ENCODE measurements at places on chromosomes 11 and 22.

DNA sequence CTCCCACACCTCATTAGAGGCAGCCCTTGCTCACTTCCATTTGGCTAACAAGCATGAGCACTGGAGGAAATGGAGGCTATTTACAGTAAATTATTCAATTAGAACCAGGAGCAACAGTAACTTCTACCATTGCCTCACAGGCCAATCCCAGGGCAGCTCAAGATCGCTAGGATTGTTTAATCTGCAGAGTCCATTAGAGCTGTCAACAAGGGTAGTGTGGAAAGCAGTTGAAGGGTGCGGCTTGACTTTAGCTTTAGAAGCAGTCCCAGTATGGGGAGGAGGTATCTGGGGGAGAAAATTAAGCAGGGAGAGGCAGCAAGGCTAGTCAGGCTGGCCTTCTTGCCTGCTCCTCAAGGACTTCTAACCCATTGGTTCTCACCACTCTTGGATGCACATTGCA is 38.3 kb upstream of the CYP2R1 start:
- no peak for DNase-seq

GRCh38 chr11:84247926-84248325 is 961.8 kb upstream of the CCDC90B start:
- no peak for DNase-seq

GRCh38 chr11:79312617-79313529 is 128.0 kb downstream of the TENM4 start:
- no peak for DNase-seq

DNA sequence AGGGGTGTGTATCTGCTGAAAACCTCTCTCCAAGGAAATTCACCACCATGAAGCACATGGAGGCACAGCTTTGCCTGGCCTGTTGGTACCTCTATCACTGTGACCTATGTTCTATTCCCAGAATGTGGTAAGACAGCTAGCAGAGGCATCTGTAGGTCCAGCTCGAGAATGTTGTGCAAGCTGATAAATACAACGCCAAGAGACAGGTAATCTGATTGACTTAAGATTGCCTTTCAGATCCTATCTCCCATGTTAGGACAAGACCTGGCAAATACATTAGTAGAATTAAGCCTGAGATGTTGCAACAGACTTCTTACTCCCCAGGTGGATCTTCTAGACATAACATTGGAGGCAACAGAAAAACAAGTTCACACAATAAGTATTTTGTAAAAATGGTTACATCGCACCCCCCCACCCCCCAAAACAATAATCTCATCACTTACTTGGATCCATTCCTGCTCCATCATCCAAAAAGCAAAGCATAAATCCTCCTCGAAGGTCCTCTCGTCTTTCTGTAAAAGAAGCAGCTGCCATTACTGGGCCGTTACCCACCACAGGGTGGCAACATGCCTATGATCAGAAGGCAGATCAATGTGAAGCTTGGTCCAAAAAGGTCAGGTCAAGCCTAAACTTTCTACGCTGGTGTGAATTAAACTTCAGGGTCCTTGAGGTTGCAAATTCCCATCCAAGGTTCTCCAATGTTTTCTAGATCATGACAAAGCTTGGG is 18.5 kb downstream of the MORC2 start:
- DNase-seq: no peak

DNA sequence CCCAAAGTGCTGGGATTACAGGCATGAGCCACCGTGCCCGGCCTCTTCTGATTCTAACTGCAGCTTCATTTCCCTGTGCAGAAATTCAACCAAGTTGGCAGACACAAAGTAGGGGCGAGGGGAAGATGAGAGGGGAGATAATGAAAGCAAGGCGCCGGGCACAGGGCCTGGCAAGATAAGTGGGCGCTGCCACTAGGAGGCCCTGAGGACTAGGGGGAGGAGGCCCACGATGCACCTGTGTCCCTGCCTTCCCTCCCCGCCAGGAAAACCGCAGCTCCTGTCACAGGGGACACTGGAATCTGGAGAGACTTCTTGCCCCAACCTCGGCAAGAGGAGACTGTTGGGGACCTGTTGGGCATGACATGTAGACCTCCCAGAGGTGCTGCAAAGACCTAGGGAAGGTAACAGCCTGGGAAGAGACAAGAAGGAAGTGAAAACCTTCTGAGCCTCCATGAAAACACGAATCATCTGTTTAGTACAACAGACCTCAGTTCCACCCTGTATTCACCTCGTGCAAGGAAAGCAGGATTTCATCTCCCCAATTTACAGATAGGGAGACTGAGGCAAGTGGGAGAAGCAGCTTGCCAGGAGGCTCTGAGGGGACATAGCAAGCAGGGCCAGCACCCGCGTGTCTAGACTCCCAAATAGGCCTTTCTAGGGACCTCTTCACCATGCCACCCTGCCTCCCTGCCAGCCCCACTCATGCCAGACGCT is 3.1 kb upstream of the LGALS1 start:
- peak; percentile 47 for DNase-seq

DNA sequence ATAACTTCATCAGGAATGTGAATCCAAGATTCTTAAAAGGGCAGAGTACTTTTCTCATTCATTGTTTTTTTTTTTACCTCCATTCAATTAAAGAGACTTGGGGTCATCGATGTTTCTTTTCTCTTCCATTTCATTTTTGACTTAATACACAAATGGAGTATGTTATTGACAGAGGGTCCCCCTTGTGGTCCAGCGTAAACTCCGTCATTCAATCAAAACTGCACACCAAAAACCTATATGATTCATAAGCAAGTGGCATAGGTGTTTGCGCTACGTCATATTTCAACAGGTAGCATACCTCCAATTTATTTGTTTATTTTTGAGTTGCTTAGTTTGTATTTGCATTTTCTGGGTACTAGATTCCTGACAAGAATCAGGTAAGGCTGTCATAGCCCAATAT is 12.7 kb upstream of the FOLH1 start:
- no peak for DNase-seq

DNA sequence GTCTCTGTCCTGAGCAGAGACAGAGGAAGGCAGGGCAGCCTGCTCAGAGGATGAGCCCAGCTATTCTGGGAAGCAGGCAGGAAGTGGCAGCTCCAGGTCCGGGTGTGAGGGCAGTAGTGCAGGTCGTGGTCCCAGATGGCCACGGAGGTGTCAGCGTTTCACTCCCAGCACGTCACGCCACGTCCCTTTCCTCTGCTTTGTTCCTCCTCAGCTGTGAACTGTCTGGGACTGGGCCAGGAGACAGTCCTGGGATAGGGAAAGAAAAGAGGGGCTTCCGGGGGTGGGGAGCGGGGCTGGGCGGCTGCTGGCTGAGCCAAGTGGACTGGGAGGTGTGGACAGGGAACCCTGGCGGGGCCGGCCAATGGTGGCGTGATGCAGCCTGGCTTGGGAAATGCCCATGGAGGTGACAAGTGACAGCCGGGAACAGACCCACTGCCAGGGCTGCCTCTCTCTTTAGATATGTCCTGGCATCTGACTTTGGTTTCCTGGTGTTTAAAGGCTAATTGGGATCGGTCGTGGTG is 64.7 kb downstream of the KCNQ1 start:
- DNase-seq: no peak

GRCh38 chr11:79437981-79438630 is 2.7 kb downstream of the TENM4 start:
- DNase-seq: no peak

GRCh38 chr22:20086763-20087162 is 6.7 kb downstream of the DGCR8 start:
- DNase-seq: no peak

DNA sequence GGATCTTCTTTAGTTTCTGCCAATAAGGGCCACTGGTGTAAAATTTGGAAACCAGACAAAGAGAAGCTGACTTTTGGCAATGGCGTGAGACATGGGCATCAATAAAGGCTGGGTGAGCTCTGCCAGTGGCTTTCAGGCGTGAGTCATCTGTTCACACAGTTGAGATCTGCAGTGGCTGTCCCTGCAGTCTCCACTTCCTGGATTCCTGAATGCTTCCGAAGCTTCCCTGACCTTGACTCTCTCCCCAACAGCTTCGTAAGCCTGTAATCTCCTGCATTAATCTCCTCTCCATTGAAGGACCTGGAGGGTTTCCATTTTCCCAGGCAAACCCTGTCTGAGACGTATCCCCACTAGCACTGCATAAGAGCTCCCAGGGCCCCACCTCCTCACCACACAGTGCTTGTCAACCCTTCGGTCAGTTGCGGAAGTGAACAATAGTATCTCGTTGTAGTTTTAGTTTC is 574.7 kb downstream of the TBC1D22A start:
- DNase-seq: no peak

- DNase-seq: no peak
Observed at GRCh38 chr11:69385832-69386427, 92.0 kb downstream of the MYEOV start.

- DNase-seq: peak; percentile 84
Observed at GRCh38 chr22:20429254-20430100, 8.1 kb downstream of the SCARF2 start.

GRCh38 chr11:100872951-100873740 is 186.1 kb downstream of the ARHGAP42 start:
- no peak for DNase-seq

- DNase-seq: no peak
Observed at GRCh38 chr11:48022445-48022844, 42.1 kb downstream of the PTPRJ start.

DNA sequence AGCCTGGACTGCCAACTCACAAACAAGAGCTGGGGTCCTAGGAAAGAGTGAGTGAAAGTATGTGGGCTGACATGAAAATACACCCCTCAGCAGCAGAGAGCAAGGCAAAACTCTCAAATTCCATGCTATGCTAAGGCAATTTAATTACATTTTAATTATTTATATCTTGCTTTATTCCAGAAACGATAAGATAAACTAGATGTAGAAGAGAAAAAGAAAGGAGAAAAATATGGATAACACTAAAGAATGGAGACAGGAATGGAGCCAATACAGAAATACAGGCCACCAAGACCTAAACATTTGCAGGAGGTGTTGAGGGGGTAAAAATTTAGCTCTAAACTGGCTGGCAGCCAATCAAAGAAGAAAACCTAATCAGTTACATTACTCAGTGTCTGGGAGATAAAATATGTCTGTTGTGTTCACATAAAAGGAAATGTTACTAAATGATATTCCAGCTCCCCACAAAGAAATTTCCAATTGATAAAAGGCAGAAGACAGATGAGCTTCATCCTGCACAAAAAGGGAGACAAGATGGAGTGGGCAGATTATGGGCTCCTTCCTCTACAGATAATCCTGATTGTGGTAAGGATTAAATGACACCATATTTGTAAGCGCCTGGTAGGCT is 223.5 kb upstream of the BLID start:
- DNase-seq: no peak

- DNase-seq: peak; percentile 81
Observed at GRCh38 chr22:46563381-46564083, 26.1 kb upstream of the CELSR1 start.

GRCh38 chr11:29129844-29130243 is 887.0 kb downstream of the KCNA4 start:
- no peak for DNase-seq

DNA sequence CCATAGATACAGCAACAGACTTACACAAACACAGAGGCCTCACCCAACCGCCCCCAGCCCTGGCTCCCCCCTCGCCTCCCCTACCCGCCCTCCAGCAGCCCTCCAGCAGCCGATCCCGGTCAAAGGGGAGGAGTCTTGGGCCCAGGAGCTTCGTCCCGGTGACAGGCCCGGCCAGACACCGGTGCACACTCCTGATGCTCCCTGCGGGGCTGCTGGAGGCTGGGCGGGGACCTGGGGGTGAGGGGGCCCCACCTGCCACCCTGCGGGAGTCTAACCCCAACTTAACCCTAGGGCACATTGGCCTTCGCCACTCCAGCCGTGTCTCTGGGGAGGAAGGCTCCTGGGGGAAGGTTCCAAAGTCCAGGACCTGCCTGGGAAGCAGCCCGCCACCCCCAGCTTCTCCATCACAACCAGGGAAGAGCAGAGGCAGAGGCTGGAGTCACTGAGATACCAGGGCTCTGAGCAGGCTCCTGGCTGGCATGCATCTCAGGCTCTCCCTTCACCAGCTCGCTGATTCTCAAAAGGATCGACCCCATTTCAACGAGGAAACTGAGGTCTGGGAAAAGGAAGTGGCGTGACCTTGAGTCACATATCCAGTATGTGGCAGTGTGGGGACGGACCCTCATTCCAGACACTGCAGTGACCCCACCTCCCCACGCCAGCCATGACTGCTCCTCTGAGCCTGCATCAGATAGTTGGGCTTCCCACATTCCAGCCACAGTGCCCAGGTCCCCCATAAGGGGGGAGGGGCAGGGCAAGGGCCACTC is 14.4 kb downstream of the BCL9L start:
- peak; percentile 76 for DNase-seq

All from Peyer's patch (tissue), 4 donors.